ENCODE measurements at places on chromosomes 7 and 10. TPM values are rescaled to one million over a fixed set of nuclear protein-coding genes. Genes with fewer than 3 reads are reported as not detected.

GRCh38 chr10:71349406-71349805 is 30.3 kb downstream of the SLC29A3 start:
- no peak overlapping the region for H3K4me3 ChIP-seq
- no peaks in the 10 kb centered on the region for H3K36me3 ChIP-seq
- H3K27me3 ChIP-seq: no peaks in the 10 kb centered on the region
- H3K27ac ChIP-seq: no peak overlapping the region
- DNase-seq: no peak
- H3K4me1 ChIP-seq: no peaks in the 10 kb centered on the region

- no peak for DNase-seq
- peaks cover 12% of the 10 kb centered on the region for H3K4me1 ChIP-seq
- no peaks in the 10 kb centered on the region for H3K36me3 ChIP-seq
- H3K27me3 ChIP-seq: peaks cover 15% of the 10 kb centered on the region
- H3K4me3 ChIP-seq: no peak overlapping the region
Observed at GRCh38 chr10:113167702-113168101, 217.7 kb downstream of the TCF7L2 start.

DNA sequence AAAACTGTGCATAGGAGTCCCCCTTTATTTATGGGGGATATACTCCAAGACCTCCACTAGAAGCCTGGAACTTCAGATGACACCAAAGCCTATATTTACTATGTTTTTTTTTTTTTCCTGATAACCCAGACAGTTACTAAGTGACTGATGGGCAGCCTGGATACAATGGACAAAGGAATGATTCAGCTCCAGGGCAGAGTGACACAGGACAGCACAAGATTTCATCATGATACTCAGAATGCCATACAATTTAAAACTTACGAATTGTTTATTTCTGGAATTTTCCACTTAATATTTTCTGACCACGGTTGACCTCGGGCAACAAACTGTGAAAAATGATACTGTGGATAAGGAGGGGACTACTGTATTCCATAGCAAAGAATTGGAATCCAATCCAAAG is 843.6 kb downstream of the PCDH15 start:
- no peak for DNase-seq
- H3K27ac ChIP-seq: no peak overlapping the region
- H3K36me3 ChIP-seq: no peaks in the 10 kb centered on the region

DNA sequence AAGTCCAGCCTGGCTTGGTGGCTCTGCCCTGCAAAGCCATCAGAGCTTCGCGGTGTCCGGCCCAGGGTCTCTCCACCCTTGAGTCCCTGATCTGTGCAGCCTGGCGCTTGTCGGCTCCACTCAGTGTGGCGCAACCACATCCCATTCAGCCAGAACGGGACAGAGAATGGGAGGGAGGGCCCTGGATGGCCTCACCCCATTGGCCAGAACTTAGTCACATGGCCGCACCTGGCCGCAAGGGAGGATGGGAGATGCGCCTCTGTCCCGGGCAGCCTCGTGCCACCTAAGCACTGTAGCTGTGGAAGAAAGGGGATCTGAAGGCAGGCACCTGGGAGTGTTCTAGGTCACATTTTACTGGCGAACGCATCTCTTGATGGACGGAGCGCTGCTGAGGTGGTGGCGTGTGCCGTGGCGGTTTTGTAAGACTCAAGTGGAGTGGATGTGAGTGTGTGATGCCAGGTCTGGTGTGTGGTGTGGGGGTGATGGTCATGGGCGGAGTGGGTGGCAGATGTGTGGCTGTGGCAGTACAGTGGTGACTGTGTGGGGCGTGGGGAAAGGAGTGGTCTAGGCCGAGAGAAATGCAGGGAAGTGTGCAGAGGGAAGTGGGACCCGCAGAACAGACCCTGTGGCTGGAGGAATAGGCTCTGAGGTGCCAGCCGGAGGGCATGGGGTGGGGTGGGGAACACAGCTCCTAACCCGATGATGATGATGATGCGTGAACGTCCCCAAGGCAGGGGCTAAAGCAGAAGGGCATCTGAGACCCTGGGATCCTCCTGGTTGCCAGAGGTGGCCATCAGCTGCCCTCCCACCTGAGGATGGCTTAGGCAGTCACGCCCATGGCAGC is 19.0 kb downstream of the CLEC2L start:
- H3K36me3 ChIP-seq: no peaks in the 10 kb centered on the region
- DNase-seq: no peak
- H3K4me1 ChIP-seq: no peaks in the 10 kb centered on the region
- H3K27me3 ChIP-seq: no peaks in the 10 kb centered on the region
- no peak overlapping the region for H3K4me3 ChIP-seq
- H3K27ac ChIP-seq: no peak overlapping the region

GRCh38 chr7:2271273-2272026 is 29.4 kb downstream of the NUDT1 start:
- no peak overlapping the region for H3K27ac ChIP-seq
- H3K36me3 ChIP-seq: no peaks in the 10 kb centered on the region
- no peak overlapping the region for H3K4me3 ChIP-seq
- H3K27me3 ChIP-seq: no peaks in the 10 kb centered on the region

GRCh38 chr10:52729271-52730104 is 43.1 kb downstream of the MBL2 start:
- no peak overlapping the region for H3K4me3 ChIP-seq
- DNase-seq: no peak
- no peaks in the 10 kb centered on the region for H3K4me1 ChIP-seq
- no peaks in the 10 kb centered on the region for H3K36me3 ChIP-seq

GPR15LG gene
- total RNA-seq: not detected

DNA sequence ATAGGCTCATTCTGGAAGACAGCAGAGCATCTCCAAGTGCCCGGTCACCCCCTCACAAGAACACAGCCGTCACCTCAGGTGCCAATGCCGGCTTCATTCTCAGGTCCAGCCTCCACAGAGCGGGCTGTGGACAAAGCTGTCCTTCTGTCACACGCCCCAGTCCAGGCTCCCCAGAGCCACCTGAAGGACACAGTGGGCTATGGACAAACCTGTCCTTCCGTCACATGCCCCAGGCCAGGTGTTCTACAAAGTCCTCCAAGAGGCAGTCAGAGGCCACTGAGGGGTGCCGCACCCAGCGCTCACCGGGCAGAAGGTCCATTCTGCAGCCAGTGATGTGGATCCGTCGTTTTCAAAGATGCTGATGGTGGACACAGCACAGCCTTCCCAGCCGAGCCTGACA is 173.2 kb upstream of the PPP2R2D start:
- no peaks in the 10 kb centered on the region for H3K36me3 ChIP-seq
- H3K4me1 ChIP-seq: no peaks in the 10 kb centered on the region
- no peak overlapping the region for H3K4me3 ChIP-seq
- no peak overlapping the region for H3K27ac ChIP-seq
- no peaks in the 10 kb centered on the region for H3K27me3 ChIP-seq
- no peak for DNase-seq

DNA sequence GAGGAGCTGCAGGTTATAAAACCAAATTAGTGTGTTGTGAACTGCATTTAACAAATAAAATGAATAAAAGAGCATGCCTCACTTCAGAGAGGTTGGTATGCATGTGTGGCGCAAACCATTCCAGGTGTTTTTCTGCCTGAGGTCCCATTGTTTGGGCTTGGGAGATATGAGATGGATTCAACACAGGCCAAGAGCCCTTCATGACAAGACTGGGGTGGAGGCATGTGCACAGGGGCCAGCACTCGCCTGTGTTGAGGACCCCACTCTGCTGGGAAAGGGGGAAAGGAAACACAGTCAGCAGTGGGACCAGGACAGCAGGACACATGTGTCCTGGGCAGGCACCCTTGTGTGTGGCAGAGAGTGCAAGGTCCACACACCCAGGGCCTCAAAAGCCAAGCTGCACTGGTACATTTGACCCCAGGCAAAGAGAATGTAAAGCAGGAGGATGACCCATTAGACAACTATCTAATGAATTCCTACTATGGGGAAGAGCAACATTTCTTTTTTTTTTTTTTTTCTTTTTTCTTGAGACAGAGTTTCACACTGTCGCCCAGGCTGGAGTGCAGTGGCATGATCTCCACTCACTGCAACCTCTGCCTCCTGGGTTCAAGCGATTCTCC is 9.2 kb upstream of the SLC18A3 start:
- no peak overlapping the region for H3K27ac ChIP-seq
- H3K27me3 ChIP-seq: peaks cover 41% of the 10 kb centered on the region
- H3K4me3 ChIP-seq: no peak overlapping the region
- no peak for DNase-seq
- H3K36me3 ChIP-seq: no peaks in the 10 kb centered on the region

DNA sequence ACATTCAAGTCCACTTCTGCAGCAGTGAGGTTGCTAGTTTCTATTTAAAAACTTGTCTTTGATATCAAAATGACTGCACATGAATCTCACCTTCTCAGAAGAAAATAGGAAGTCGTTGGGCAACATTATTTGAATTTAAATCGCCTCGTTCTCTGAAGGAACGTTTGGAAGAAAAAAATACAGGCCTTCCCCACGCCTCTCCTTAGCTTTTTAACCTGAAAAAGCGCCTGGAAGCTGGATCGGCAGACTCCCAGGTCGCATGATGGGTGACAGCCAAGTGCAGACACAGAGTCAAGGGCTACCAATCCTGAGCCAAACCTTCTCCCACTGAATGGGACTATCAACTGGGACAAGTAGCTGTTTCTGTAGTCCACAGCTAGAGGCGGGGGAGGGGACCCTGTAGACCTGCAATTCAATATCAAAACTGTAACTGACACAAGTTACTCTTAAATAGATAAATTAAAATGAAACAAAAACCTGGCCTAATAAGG is 2.2 kb downstream of the FAM53B start:
- no peak for DNase-seq
- H3K4me1 ChIP-seq: peaks cover 68% of the 10 kb centered on the region
- peaks cover 21% of the 10 kb centered on the region for H3K27me3 ChIP-seq
- H3K27ac ChIP-seq: peak overlapping the region; percentile 99

- no peak overlapping the region for H3K4me3 ChIP-seq
- no peak for DNase-seq
- H3K27me3 ChIP-seq: no peaks in the 10 kb centered on the region
- H3K27ac ChIP-seq: no peak overlapping the region
- H3K4me1 ChIP-seq: no peaks in the 10 kb centered on the region
Observed at GRCh38 chr7:70408477-70408876, 723.5 kb upstream of the GALNT17 start.

DNA sequence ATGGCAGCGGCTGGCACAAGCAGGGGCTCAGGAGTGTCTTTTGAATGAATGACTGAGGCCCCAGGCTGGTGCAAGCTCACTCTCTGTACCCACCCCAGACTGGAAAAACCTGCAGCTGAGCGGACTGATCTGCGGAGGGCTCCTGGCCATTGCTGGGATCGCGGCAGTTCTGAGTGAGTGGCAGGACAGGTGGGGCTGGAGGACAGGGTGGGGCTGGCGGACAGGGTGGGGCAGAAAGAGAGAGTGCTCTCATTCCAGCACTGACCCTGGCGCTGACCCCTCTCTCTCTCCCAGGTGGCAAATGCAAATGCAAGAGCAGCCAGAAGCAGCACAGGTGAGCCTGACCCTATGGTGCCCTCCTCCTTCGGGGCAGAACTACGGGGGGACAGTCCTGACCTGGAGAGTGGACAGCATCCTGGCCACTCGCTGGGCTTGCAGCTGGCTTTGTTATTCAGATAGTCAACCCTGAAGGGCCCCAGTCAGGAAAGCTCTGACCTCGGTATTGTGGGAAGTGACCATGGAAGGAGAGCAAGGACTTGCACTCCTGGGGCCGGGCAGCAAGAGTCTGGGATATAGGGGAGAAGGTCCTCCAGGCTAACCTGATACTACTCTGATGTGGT is 4.1 kb downstream of the FXYD4 start:
- peaks cover 3% of the 10 kb centered on the region for H3K4me1 ChIP-seq
- H3K27me3 ChIP-seq: no peaks in the 10 kb centered on the region
- DNase-seq: no peak
- H3K36me3 ChIP-seq: no peaks in the 10 kb centered on the region
- no peak overlapping the region for H3K27ac ChIP-seq

GRCh38 chr7:66016131-66016461 is 34.1 kb upstream of the GUSB start:
- no peak overlapping the region for H3K4me3 ChIP-seq
- no peaks in the 10 kb centered on the region for H3K27me3 ChIP-seq
- no peak for DNase-seq
- H3K4me1 ChIP-seq: no peaks in the 10 kb centered on the region
- no peak overlapping the region for H3K27ac ChIP-seq

FAM204A gene
- 88.6 TPM for total RNA-seq

DNA sequence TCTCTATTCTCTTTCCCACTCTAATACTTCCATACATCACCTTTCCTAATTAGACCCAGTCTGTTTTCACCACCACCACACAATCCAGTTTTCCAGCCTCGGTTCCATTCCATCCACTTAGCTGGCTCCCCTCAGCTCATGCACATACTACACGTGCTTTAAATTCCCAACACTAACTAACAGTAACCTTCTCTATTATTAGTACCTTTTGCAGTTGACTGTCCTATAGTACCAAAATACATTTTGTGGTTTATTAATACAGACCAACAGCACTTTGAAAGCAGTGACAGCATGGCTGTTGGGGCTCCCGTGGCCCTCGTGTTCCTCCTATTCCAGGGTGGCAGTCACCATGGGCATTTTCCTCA is 64.9 kb downstream of the LARP4B start:
- DNase-seq: no peak
- no peak overlapping the region for H3K27ac ChIP-seq
- H3K27me3 ChIP-seq: no peaks in the 10 kb centered on the region
- H3K4me3 ChIP-seq: no peak overlapping the region
- H3K36me3 ChIP-seq: peaks cover 50% of the 10 kb centered on the region

TBXAS1 gene
- total RNA-seq: 3.9 TPM

DNA sequence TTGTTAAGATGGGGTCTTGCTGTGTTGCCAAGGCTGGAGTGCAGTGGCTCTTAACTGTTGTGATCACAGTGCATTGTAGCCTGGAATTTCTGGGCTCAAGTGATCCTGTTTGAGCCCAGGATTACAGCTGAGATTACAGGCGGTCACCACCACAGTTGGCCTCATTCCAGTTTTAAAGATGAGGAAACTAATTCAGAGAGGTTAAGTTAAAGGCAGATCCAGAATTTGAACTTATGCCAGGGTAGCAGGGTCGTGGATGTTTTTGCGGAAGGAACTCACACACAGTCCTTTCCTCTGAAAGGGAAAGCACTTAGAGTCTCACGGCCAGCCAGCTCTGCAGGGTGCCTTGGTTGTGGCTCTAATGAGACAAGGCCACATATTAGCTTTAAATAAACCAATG is 84.7 kb downstream of the MMRN2 start:
- no peaks in the 10 kb centered on the region for H3K27me3 ChIP-seq
- H3K4me1 ChIP-seq: no peaks in the 10 kb centered on the region
- no peak for DNase-seq
- H3K27ac ChIP-seq: no peak overlapping the region
- H3K4me3 ChIP-seq: no peak overlapping the region

SLC16A12 gene
- not detected for total RNA-seq

DNA sequence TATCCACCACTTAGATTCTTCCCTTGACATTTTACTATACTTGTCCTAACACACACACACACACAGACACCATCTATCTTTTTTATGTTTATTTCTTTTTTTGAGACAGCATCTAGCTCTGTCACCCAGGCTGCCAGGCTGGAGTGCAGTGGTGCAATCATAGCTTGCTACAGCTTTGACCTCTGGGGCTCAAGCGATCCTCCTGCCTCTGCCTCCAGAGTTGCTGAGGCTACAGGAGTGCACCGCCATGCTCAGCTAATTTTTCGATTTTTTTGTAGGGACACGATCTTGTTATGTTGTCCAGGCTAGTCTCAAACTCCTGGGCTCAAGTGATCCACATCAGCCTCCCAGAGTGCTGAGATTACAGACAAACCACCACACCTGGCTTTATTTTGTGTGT is 16.7 kb downstream of the WIPI2 start:
- no peaks in the 10 kb centered on the region for H3K27me3 ChIP-seq
- peaks cover 5% of the 10 kb centered on the region for H3K36me3 ChIP-seq
- H3K27ac ChIP-seq: no peak overlapping the region

- peak overlapping the region; percentile 32 for H3K27ac ChIP-seq
- H3K4me3 ChIP-seq: peak overlapping the region; percentile 65
- H3K4me1 ChIP-seq: peaks cover 38% of the 10 kb centered on the region
- no peaks in the 10 kb centered on the region for H3K27me3 ChIP-seq
- no peak for DNase-seq
- H3K36me3 ChIP-seq: no peaks in the 10 kb centered on the region
Observed at GRCh38 chr10:79137300-79137756, 68.6 kb downstream of the ZMIZ1 start.

Measured in activated T-cell treated with anti-CD3 and anti-CD28 coated beads, Interleukin-2, amount 50 U/mL, for 72 hours (primary cell).